ENCODE measurements at places on chromosomes 12 and 14. TPM values are rescaled to one million over a fixed set of nuclear protein-coding genes. Genes with fewer than 3 reads are reported as not detected.

The GLIPR1L1 gene
- not detected for polyA plus RNA-seq

The VRTN gene
- not detected for polyA plus RNA-seq

The PLEKHD1 gene
- 0.01 TPM for polyA plus RNA-seq

The WIF1 gene
- polyA plus RNA-seq = not detected

The GLS2 gene
- polyA plus RNA-seq = 0.63 TPM

The AKAP6 gene
- polyA plus RNA-seq = 1.3 TPM

The IRAK3 gene
- polyA plus RNA-seq = 0.17 TPM

DNA sequence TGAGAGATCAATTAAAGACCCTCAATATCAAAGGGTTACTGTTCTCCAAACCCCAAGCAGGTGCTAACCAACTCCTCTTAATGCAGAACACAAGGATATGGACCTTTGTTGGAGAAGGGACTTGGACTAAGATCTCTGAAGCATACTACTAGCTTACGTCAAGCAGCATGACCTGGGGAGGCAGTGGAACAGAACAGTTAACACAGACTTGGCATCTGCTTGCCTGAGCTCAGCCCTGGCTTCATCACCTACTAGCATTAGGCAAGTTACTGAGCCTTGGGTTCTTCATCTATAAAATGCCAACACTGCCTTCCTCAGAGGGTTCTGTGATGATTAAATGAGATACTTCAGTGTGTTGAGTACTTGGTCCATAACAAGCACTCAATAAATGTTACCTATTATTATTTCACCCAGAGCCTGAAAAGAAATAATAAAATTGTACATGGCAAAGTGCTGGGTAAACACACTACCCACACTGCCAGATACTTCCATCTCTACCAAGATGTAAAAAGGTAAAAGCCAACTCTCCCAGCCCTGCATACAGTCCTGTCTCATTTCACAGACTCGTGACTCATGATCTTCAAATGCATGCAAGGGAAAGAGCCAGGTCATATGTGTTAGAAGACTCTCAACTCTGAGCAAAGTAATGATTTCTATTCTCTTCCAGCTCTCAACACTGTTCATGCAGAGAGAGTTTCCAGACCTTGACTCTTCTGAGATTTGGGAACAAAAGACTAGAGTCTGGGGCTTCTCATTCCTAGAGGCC, 39.7 kb downstream of the FMNL3 start:
- no peak for DNase-seq

DNA sequence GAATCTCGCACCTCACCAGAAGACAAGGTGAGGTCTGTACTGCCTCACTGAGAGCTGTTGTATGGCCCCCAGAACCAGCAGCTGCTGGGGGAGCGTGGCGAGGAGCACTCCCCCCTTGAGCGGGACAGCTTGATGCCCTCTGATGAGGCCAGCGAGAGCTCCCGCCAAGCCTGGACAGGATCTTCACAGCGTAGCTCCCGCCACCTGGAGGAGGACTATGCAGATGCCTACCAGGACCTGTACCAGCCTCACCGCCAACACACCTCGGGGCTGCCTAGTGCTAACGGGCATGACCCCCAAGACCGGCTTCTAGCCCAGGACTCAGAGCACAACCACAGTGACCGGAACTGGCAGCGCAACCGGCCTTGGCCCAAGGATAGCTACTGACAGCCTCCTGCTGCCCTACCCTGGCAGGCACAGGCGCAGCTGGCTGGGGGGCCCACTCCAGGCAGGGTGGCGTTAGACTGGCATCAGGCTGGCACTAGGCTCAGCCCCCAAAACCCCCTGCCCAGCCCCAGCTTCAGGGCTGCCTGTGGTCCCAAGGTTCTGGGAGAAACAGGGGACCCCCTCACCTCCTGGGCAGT, 9.3 kb downstream of the CACNB3 start:
- DNase-seq = no peak

GRCh38 chr12:106015646-106016045, 123.1 kb downstream of the NUAK1 start:
- DNase-seq = no peak

DNA sequence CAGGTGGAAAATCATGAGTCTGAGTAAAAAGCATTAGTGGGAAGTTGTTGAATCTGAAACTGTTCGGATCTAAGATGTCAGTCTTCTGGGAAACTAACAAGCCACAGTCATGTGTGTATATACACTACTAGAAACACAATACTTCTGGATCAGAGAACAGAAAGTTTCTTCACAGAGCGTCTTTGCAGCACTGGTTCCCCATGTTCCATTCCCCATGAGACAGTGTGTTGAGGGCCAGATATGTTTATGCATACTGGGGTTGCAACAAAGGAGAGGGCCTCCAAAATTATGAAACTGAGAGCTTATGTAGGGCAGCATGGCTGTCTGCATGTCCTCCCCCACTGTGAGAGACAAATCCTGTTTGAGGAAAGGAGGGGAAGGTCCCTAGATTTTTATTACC, 295.0 kb upstream of the NAV3 start:
- no peak for DNase-seq

DNA sequence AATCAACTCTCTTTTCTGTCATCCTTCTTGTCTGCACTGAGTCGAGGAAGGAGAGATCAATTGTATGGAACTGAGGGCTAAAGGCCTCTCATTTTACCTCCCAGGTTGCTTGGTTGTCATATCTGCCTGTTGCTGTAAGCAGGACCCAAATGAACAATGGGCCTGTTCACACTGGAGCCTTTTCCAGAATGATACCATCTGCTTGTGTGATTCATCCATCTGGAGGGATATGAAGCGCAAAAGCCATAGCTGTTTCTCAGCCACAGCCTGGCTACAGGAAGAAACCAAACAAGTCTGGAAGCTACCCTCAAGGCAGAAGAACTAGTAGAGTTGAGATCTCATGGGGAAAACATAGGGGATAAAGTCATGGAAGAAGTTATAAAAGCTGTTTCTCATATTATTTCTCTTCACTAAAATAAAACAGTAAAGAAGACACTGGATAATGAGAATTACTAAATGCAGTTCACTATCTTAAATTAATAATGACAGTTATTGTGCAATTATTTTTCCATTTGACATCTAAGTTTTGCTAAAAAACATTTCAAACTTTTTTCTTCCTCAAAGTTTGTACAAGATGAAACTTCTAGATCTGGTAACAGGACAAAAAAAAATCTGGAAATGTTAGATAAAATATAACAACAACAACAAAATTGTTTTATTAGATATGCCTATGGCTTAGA, 106.3 kb downstream of the SPTSSA start:
- no peak for DNase-seq

Measured in keratinocyte (primary cell).